Globus pallidus (tissue), 1 donor: ENCODE measurements at places on chromosomes 1 and 21.

DNA sequence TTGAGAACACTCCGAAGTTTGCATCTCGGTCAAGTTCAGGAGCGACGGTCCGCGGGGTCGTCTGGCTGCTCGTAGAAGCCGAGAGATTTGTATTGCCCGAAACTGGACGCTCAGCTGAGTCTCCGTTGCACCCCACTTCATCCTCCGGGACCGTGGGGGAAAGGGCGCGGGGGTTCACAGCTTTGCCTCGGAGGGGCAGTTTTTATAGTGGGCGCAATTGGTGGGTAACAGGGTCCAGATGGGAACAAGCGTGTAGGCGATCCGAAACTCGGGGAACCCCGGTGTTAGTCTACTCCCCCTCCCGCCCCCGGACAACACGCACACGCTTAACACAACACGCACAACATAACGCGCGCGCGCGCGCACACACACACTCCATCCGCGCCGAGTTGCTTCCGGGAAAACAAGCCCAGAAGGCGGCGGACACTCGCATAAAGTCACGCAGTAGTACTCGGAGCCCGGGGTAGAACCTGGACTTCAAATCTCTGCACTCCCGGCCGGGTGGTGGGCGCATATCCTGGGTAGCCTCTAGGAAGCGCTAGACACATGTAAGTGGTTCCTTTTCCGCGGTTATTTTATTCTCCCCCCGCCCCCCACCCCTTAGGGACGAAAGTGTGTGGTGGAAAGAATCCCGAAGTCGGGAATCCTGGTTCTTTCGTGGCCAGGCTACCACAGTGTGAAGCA is 1.1 kb upstream of the JUN start:
- DNase-seq, result peak; percentile 87

DNA sequence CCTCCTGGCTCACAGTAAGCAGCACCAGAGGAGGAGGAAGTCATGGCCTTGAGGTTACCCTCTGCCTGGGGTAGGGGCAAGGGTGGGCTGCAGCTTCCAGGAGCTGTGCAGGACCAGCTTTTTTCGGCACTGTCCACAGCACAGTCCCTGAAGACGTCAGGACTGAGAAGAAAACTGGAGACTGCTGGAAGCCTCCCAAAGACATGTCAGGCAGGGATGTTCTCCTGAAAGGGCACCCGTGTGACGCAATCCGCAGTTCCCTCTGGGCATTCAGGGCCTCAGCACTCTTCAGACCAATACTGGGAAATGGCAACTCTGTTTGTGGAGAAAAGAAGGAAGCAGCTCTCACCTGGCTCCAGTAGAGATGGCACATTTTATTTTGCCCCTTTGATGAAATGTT is 64.8 kb upstream of the TENT5C start:
- no peak for DNase-seq

DNA sequence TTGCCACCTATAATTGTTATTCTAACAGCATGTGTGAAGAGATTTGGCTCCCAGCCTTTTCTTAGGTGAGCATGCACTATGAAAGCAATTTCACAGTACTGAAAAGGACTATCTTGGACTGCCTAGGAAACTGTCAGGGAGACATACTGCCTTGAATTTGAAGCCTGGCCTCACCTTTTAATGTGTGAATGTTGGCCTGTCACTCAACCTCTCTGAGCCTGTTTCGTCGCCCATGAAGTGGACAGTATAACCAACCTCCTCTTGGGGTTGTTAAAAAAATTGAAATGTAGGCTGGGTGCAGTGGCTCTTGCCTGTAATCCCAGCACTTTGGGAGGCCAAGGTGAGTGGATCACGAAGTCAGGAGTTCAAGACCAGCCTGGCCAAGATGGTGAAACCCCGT is 20.4 kb upstream of the POU2F1 start:
- DNase-seq, result no peak

GRCh38 chr1:223340637-223341036 is 23.3 kb downstream of the SUSD4 start:
- no peak for DNase-seq

- no peak for DNase-seq
These were observed 72.6 kb upstream of the USP24 start for GRCh38 chr1:55287723-55288122.

DNA sequence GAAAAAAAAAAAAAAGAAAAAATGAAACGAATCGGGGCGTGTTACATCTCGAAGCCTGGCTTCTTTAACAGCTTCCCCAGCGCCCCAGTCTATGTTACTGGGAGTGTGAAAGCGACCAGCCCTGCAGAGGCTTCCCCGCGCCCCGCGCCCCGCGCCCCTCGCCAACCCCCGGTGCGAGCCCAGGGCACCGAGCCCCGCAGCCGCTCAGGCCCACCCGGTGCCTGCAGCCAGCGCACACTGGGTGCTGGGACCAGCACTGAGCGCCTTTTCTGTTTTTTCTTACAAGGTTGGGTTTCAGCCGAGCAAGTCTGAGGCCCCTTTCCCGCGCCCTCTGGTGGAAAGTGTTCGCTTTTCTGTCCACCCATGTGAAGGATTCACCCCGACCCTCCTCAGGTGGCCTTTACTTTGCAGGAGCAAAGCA is 42.1 kb upstream of the ZNF496 start:
- peak; percentile 33 for DNase-seq

GRCh38 chr1:22472596-22472995 is 20.9 kb downstream of the ZBTB40 start:
- DNase-seq, result no peak

DNA sequence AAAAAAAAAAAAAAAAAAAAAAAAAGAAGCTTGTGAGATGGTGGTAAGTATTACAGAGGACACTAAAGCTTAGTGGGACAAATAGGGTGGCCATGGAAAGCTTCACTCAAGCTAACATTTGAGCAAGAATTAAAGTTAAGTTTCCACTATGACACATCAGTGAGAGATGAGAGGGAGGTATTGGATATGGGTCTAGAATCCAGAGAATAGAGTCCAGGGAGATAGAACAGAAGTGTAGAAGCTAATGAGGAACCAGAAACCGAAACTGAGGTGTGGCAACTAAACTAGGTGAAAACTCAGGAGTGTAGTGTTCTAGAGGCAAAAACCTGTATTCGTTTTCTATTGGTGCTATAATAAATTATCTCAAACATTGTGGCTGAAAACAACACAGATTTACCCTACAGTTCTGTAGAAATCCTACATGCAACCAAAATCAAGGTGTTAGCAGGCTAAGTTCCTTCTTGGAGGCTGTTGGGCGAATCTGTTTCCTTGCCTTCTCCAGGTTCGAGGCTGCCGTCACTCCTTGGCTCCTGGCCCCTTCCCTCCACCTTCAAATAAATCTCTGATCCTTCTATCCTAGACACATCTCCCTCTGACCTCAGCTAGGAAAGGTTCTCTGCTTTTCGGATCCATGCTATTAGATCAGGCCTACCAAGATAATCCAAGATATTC is 36.2 kb downstream of the PTP4A2 start:
- no peak for DNase-seq

DNA sequence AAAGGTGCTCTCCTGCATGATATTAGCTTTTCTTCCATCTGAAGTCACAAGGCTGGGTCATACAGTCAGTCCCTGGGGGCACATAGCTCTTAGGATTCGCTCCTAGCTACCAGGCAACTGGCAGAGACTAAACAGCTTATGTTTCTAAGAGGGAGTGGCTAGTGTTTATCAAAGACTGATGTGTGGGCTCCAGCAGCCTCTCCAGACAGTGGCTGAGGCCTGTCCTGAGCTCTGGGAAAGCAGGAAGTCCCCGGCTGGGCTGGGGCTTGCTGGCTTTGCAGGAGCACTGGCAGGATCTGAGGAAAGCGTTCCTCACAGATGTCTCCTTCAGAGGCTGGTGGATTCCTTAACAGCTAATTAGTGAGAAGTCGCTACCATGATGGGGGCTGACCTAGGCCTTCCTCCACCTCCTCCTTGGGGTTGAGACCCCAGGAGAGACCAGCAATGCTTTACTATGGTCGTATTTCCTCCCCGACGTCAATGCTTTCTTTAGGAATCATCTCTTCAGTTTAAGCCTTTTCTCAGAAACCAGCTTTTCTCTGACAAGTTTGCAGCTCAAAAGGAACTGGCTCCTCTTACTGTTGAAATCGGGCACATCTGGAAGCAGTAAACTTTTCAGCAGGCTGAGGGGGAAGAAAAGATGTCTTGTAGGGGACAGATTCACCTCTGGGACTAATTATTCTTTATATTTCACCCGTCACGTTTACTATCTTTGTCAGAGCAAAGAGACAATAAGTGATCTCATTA is 33.5 kb upstream of the HHAT start:
- no peak for DNase-seq

- no peak for DNase-seq
These were observed 38.5 kb upstream of the TDRD10 start for GRCh38 chr1:154463512-154463990.

GRCh38 chr1:94754095-94754494 is 66.1 kb upstream of the SLC44A3 start:
- no peak for DNase-seq

GRCh38 chr1:164700683-164701082 is 141.7 kb downstream of the PBX1 start:
- DNase-seq, result no peak

- no peak for DNase-seq
These were observed 42.1 kb downstream of the YARS1 start for GRCh38 chr1:32774950-32775634.

GRCh38 chr21:35475762-35476161 is 426.7 kb upstream of the RUNX1 start:
- no peak for DNase-seq

DNA sequence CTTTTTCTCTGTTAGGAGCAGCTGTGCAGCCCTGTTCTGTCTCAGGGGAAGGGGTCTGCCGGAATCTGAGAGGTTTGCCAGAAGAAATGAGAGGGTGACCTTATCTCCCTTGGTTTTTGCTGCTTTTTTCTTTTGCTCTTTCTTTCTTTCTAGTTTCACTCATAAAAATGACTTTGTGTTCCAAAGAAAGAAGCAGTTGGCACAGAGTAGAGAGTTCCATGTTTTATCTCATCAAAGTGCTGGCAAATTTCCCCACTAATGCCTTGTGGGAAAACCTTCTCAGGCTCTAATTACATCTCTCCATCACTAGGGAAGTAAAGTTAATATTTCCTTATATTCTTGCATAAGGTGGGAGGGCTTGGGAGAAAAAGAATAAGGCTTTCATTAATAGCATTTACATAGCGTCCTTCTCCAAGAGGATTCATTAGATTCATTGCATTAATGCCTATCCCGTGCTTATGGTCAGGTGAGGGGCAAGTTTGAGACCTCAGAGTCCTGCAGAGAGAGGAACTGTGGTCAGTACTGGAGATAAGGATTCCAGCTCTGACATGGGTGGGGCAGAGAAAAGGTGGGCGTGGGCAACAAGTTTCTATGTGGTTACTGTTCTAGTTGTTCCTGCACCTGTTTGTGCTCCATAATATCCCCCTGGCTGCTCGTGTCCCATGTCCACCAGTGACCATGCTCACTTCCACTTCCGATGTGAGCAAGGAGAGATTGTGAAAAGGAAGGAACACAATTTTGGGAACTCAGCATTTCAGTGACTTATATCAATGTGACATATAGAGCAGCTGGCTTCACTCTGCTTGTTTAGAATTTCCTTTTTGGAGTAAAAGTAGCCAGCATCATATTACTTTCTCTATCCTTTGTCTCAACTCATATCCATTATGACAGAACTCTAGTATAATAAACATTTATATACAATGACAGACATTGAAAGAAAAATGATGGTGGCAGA is 79.5 kb downstream of the DISC1 start:
- no peak for DNase-seq

DNA sequence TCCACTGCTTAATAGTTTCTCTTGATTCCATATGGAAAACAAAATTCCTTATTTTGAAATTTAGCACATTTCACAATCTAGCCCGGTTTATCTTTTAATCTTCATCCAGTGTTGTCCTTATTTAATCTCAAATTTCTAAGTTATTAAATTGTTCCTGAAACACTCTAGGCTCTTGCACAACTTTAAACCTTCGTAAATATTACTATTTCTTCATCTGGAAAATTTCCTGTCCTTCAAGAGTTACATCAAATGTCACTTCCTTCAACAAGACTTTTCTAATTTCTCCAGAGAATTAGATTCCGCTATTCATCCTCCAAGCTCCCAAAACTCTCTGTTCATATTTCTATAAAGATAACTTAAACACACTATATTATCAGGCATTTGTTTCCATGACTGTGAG is 6.5 kb downstream of the FMO5 start:
- no peak for DNase-seq

DNA sequence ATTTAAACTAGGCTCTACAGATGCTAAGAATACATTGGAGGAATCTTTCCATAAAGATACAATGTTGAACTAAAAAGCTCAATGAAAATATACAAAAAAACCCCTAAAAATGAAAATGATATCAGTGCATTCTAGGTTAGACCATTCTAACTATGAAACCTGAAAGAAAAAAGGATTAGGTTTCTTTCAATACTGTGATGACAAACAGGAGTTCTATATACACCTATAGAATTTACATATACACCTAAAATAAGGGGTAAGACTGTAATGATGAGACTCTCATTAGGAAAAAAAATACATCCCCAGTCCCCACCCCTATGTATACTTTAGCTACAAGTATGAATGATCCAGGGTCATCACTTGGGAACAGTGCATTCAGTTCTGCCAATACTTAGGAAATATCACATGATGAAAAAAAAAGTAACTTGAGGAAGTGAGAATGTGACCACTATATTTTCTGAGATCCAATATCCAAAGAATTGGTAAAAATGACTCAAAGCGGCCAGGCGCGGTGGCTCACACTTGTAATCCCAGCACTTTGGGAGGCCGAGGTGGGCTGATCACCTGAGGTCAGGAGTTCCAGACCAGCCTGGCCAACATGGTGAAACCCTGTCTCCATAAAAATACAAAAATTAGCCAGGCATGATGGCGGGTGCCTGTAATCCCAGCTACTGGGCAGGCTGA is 26.3 kb downstream of the SELENOF start:
- DNase-seq, result no peak

DNA sequence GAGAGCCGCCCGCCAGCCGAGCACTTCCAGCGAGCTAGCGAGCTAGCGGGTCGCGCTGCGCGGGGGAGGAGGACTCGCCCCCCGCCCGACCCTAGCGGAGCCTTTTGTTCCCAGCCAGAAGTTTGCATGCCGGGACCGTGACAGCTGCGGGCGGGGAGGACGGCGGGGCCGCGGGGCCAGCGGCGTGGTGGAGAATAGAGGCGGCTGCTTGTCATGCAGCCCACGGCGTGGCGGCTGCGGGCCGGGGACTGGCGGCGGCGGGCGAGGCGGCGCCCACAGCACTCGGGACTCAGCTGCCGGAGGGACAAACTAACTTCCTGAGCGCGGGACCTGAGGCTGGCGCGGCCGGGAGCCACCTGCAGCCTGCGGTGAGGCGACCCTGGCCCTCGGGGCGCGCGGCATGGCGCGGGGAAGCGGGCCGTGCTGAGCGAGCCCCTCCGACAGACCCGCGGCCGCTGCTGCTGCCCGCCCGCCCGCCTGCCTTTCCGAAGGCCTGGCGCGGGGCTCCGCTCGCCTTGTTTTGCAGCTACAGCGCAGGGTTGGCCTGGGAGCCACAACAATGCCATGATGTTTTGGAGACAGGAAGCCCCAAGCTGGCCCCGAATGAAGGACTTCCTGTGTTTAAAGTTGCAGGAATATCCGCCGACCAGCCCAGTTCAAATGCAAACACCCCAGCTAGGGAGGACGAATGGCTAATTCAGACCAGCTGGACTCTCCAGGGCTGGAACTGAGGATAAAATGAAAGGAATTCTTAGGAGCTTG is 82.2 kb upstream of the BMP8A start:
- DNase-seq, result peak; percentile 53

- DNase-seq, result no peak
These were observed 471 bp upstream of the ADPRS start for GRCh38 chr1:36088265-36088576.
